Umbilical cord (tissue), 2 donors: ENCODE measurements at places on chromosomes 5 and 9.

DNA sequence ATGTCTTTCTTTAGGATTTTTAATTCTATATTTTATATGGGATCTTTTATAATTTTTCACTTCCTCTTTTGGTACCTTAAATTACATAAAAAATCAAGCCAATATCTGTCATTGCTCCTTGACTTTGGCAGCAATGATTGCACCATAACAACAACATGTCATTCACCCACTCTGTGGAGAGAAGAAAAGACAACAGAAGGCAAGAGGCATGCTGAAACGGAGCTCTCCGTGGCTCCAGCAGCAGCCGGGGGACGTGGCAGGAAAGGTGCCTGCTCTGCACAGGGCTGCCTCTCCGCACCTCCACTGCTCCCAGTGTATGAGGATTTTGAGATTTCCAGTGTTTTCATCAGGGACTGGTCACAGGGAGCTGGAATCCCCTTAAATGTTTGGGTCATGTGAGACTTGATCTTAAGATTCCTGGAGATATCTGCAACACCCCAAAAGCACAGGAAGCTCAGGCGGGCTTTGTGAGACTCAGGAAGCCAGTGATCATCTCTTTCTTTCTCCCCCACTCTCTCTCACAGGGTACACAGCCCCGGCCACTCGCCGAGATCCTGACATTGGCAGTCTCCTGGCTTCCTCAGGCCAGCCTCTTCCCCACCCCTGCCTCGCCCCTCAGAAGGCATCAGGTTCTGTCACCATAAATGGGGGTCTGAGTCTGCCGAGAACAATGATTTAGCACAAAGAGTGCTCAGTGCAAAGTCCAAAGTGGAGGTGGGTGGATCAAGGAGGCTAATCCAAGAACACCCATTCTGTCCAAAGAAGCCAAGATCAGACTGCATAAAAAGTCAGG is 74.6 kb downstream of the ACTL7B start:
- DNase-seq = no peak

DNA sequence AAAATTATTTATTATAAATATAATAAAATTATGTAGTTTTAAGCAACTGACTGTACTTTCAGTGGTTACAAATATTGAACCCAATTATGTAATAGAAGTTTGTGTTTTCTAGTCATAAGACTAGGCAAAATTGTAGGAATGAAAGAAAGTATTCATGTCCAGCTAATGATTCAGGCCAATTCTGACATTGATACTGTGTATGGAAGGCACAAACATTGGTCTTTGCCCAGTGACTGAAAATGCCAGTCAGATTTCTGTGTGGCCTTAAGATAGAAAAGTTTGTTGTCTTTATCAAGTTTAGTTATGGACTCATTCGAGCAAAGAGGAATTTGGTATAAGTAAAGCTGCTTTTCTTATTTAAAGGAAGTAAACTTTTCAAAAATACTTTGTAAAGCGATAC is 60.3 kb downstream of the SLC12A2 start:
- no peak for DNase-seq

- DNase-seq = no peak
Measured at GRCh38 chr9:105114318-105114717, 130.1 kb upstream of the SLC44A1 start.

GRCh38 chr9:98199388-98200033 is 7.1 kb upstream of the CORO2A start:
- DNase-seq = no peak
